ENCODE measurements at places on chromosomes 11 and 22. TPM values are rescaled to one million over a fixed set of nuclear protein-coding genes. Genes with fewer than 3 reads are reported as not detected.

GRCh38 chr11:62144641-62145255 is 20.9 kb downstream of the INCENP start:
- H3K4me1 ChIP-seq = no peaks in the 10 kb centered on the region
- peaks cover 57% of the 10 kb centered on the region for H3K36me3 ChIP-seq
- no peak for DNase-seq

GRCh38 chr11:31655483-31655882 is 145.9 kb downstream of the ELP4 start:
- no peak for DNase-seq
- no peaks in the 10 kb centered on the region for H3K36me3 ChIP-seq
- no peaks in the 10 kb centered on the region for H3K4me1 ChIP-seq
- no peak overlapping the region for H3K4me3 ChIP-seq

- no peak overlapping the region for H3K4me3 ChIP-seq
- DNase-seq = no peak
- H3K27ac ChIP-seq = no peak overlapping the region
- no peaks in the 10 kb centered on the region for H3K27me3 ChIP-seq
- no peaks in the 10 kb centered on the region for H3K36me3 ChIP-seq
- H3K4me1 ChIP-seq = peaks cover 12% of the 10 kb centered on the region
These were observed 4.3 kb downstream of the ASRGL1 start for GRCh38 chr11:62341588-62341987.

The TMPRSS13 gene
- 0.45 TPM for polyA plus RNA-seq

All from CD4-positive, alpha-beta memory T cell (primary cell).